Stimulated activated CD8-positive, alpha-beta memory T cell treated with anti-CD3 and anti-CD28 coated beads, Interleukin-7, amount 100 ng/mL, for 48 hours (primary cell): ENCODE measurements at places on chromosomes 12 and 14.

- DNase-seq = no peak
These were observed 1.8 kb downstream of the PITPNM2 start for GRCh38 chr12:123149088-123149487.

GRCh38 chr14:80304125-80304766 lies 92.9 kb upstream of the DIO2 start:
- DNase-seq = no peak

DNA sequence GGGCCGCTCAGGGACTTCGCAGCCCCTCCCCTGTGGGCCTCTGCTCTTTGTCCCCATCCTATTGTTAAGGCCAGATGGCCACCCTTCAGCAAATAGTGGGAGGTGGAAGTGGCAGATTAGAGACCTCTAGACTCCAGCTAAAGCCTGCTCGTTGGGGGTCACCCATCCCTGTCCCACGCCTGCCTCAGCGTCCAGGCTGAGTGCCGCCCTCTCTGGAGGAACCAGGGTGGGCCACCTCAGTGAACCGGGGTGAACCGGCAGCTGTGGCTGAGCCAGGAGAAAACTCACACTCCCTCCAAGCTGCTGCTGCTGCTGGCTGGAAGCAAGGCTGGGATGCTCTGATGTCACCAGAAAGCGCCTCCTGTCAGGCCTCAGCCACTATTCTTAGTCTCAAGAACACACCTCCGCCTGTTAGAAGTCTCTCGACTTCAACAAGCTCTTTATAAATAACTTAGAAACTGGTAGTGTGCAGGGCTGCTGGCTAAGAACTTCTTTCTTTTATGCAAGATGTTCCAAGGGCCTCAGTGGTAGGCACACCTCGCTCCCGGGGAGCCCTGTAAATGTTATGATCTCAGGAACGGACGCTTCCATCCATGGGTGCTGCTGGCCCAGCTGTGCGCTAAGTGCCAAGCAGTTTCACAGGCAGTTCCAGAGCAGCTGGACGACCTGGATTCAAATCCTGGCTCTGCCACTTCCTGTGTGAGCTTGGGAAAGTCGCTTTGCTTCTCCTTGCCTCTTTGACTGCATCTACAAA lies 19.8 kb upstream of the TESC start:
- no peak for DNase-seq

DNA sequence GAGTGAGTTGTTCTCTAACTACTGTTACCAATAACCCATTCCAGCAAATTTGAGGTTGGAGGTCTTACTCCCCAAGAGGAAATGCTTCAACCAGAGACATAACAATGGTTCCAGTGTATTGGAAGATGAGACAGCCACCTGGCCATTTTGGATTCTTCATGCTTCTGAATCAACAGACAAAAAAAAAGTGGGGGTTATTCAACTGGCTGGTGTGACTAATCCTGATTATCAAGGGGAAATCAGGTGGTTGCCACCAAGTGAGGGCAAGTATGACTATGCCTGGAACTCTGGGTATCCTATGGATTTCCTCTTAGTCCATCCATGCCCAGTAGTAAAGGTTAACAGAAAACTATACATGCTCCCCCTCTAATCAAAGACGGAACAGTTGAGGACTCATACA lies 29.9 kb upstream of the ZNF641 start:
- DNase-seq = no peak

- DNase-seq = no peak
These were observed 14.4 kb downstream of the OXA1L start for GRCh38 chr14:22780941-22781300.

DNA sequence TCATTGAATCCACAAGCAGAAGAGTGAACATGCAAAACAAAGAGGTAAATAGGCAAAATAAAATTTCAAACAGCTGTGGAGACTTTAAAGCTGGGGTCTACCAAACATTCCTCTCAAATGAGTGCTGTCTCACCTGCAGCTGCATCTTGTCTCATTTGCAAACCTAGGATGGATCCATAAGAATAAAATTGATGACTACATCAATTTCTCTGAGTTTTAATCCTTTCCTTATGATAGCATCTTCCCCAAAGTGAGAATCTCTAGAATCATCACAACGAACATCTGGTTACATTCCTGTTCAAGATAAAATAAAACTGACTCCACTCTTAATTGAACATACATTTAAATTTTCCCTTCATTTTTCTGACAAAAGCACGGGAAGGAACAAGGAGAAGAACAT lies 18.2 kb downstream of the SSTR1 start:
- no peak for DNase-seq

DNA sequence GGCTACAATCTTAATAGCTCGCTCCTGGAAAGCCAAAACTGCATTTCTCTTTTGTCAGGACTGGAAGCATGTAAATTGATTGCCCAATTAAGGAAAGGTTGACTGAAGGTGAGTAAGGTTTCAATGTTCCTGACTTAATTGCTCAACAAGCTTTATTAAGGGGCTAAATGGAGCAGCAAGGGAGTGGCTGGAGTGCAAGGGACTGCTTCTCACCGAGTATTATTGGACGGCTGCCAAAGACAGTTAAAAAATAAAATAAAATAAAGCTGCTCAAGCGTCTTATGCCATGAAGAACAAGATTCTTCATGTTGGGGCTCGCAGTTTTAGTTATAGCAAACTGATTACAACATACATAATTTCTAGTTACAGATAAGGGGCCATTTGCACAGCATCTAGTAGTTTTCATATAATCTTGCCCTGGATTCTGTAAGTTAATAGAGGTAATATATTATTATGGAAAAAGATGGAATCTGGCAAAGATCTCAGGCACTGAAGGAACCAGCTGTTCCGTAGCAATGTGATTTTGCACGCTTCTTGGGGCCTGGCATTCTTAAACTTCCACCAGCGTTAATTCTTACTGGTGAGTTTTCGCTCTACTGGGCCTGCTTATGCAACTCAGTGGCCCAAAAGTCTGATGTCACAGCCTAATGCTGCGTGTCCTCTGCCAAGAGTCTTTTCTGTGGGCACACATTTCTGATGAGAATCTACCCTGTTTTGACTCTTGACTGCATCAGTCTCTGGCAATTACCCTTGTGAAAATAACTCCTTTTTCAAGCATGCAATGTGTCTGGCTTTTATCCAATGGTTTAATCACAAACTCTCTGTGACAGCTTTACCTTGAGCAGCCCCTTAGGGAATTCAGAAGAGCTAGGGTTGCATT lies 108.5 kb downstream of the SLC38A1 start:
- DNase-seq = no peak

DNA sequence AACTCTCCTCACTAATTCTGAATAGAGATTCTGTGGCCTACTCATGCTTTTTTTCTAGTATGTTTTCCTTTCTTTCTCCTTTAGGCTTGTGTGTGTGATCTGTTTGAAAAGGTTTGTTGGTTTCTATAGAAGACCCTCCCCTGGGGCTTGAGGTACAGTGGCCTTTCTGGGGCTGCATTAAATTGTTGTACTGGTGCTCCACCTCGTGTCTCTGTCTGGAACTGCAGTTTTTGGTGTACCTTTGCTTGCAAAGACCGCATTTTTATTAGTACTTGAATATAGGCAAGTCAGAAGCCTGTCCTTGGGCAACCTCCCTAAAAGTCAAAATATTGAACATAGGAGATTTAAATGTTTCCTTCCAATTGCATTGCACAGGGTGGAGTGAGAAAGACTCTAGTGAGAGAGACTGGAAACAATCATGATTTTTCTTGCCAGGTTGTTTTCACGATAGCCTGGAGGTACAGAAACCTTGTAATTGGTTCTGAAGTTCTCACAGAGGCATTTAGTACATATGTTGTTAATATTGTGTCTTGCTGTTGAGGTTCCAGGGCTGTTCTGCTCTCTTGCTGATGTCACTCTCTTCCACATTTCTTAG lies 39.0 kb downstream of the SLCO1B1 start:
- DNase-seq = no peak

DNA sequence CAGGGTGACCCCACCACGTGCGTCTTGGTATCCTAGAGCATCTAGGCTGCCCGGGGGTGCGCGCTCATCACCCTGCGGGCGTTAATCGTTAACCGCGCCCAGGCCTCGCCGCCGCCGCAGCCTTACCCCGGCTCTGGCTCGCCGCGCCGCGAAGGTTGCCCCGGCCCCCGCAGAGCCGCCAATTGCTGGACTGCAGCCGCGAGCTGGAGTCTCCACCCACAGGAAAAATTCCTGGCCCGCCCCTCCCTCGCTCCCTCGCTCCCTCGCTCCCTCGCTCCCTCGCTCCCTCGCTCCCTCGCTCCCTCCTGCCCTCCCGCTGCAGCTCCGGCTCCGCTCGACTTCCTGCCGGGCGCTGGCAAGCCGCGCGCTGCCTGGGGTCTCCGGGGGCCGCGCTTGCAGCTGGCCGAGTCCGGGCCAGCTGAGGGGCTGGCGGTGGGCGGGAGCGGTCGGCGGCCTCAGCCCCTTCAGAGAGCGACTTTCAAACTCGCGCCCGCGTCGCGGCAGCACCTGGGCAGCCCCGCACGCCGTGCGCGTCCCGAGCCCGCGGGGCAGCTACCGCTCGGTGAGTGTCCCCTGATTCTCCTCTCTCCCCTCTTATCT lies at the start of gene PLEKHG3:
Gene PLEKHG3 (plus strand): TSS at position 282 of the 600 bp plus-strand sequence. CDS start 23,208 bp downstream, outside the sequence.
- no peak for DNase-seq

- no peak for DNase-seq
These were observed 57.6 kb downstream of the EMP1 start for GRCh38 chr12:13253966-13254760.

GRCh38 chr14:53043027-53043581 lies 92.3 kb upstream of the FERMT2 start:
- DNase-seq = no peak

- no peak for DNase-seq
These were observed 589.0 kb upstream of the SEL1L start for GRCh38 chr14:82122655-82123054.

DNA sequence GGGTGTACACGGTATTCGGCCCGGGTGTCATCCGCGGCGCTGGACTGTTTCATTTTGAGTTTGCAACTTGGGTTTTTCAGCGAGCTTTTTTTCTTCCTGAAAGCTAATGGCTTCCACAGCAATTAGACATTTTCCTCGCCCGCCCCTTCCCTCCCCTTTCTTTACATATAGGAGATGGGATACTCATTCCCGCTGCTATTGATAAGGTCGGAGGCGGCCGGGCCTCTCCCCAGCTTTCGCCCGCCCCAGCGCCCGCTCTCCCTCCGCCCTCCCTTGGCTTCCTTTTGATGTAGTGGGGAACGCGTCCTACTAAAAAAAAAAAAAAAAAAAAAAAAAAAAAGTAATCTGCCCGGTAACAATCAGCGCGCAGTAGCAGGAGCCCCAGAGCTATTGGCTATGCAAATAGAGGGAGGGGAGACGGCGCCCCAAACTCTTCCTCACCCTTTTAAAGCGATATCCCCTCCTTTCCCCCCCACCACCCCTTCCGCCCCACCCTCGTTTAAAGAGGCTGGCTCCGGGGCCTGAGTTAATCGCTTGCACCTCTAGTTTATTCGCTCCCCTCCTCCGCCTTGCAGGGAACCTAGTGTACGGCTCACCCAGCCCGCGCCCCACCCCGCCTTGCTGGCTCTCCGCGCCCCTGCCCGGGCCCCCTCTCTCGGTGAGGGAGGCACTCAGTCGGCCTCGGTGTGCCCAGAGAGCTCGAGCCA lies 1.7 kb upstream of the CCND2 start:
- peak; percentile 73 for DNase-seq

DNA sequence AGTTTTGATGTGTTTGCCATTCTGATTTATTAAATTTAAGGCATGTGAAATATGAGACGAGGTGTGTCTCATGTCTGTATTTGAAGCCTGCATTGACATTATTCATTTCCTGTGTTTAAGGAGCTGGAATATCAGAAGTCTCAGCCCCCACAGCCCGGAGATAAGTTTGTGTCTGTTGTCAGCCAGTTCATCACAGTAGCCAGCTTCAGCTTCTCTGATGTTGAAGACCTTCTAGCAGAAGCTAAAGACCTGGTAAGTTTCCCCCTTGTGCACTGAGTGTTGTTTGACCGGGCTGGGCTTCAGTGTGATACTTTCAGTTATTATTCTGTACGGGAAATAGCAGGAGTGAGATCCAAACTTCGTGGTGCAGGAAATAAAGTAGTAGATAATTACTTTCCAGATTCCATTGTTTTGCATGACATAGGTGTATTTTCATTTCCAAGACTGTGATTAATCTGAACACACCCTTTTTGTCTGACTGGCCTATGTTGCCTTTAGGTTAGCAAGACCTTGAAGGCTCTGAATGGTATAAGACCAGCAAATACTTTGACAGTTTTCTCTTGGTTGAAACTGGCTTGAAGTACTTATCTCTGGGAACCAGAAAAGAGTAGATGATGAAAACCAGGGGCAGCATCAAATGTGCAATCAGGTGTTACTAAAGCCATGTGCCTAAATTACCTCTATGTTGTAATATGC lies 101.5 kb downstream of the GPR135 start:
- DNase-seq = no peak

- DNase-seq = no peak
These were observed 174.2 kb upstream of the FAR2 start for GRCh38 chr12:28974883-28975282.

GRCh38 chr12:26286186-26286585 lies 90.8 kb downstream of the SSPN start:
- DNase-seq = no peak

DNA sequence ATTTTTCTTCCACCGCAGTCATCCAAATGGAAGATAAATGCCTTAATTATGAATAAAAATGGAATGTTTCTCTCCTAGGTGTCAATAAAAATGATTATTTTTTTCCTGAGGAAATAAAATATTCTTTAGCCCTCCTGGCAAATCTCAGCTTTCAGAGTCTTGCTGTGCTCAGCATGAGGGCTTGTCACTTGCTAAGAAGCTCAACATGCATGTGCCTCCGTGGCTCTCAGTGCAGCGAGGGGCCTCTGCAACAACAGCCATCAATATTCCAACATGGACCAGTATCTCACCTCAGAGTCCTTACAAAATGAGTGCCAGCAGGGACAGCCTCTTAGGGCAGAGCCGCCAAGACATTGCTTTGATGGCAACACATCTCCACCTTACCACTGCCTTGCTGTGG lies 159.5 kb upstream of the TMPO start:
- DNase-seq = no peak

DNA sequence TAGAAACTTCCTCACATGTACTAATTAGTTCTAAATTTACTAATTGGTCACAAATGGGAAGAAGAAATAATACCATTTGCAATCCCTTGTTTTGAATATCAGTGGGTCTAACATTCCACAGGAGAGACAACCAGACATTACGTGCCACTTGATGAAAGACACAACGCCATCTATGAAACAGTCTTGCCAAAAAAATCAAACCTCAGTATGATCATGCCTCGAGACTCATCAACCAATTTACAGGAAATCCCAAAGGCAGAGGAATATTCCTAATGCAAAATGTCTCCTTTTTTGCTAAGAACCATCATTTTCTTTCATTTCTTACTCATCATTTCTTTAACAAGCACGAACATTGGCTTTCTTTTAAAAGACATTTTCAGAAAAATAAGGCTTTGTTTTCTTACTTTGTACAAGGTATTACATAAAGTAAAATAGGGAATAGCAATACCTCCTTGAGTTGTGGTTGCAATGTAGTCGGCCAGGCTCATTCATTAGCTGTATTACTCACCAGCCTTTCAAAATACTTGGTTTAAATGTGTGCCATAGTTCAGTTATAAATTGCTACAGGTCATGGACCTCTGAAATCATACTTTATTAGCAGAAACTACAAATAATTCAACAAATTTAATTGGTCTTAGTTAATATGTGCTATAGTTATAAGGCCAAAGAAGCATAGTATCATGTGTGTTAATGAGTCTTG lies 436.2 kb upstream of the FLRT2 start:
- no peak for DNase-seq
